ENCODE measurements at places on chromosomes 16 and 17. TPM values are rescaled to one million over a fixed set of nuclear protein-coding genes. Genes with fewer than 3 reads are reported as not detected.

MRM1 gene
- total RNA-seq, result 4.3 TPM

CDR2L gene
- total RNA-seq, result 11.8 TPM

GRCh38 chr16:71895679-71896365 is 491 bp downstream of the IST1 start:
- peak; percentile 55 for DNase-seq

DNA sequence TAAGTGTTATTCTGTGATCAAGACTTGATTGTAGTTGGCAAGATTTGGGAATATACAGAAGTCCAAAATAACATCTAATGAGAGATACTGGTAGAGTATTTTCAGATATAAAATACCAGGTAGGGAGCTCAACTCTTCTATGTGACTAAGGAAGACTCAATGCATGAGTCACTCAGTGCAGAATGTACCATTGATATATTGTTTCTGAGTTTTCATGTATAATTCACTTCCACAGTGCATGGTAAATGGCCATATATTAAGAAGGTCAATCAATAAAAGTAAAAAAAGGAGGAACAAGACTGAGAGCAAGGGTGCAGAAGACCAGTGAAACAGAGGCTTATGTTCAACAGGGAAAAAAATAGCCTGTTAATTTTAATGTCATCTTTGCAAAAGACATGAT is 1387.9 kb downstream of the CDH8 start:
- DNase-seq, result no peak

DNA sequence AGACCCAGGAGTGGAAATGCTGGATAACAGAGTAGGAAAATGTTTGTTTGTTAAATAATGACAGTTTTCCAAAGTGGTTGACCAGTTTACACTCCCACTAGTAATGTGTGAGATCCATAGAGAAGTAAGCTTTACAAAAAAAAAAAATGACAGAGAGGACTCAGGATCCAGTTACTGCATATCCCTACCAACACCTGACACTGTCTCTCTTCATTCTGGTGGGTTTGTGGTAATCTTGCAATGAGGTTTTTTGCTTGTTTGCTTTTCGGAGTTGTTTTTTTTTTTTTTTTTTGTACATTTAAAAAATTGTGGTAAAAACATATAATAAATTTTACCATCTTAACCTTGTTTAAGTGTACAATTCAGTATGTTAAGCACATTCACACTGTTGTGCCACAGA is 23.6 kb upstream of the HOXB9 start:
- no peak for DNase-seq

DNA sequence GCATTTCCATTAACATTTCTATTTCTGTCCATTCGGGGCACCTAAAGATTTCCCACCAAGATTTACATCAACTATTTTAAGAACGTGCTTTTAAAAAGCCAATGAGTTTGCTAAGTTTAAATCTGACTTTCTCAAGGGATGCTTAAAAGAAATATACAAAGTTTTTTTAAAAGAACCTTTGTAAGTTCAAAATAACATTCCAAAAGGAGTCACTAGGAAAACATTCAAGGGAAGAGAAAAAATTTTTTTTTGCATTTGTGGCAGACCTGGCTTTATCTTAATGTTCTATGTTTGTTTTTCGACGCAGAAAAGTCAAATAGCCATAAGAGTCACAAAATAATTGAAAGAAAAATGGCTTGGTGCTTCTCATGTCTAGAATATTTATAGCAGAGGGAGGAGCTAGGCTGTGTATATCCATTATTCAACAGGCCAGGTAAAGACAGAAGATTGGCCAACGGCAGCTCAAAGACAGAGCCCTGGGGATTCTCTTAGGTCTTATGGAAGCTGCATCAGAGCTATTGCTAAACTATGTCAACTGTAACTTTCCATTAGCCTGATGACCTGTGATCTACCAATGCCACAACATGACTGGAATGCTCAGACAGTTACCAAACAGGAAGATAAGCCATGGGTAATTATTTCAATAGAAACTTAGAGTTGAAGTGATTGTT is 37.8 kb upstream of the MYOCD start:
- peak; percentile 33 for DNase-seq

Measured in fibroblast of the aortic adventitia (primary cell).